HuH-7.5 (cell line): ENCODE measurements at places on chromosomes 7 and 10.

DNA sequence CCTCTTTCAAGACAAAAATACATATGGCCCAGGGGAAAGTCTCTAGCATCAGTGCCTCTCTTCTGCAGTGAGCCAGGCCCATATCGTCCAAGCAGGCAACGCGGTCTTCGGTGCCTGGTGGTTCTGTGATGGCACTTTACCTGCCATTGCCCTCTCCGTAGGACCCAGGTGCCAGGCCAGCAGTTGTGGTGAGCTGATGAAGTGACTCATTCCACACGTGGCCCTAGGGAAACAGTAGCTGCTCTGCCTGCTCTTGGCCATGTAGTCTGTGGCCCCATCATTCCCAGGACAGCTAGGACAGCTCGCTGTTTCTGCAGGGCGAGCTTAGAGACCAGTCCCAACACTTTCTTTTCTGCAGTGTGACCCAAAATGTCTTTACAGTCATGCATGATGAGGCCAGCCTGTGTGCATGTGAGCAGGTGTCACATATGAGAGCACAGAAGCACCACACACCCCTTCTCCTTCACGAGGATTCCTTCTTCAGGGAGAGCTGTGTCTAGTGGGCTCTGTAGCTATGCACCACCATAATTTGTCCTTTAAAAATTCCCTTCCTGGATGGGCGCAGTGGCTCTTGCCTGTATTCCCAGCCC is 39.0 kb downstream of the SVIL start:
- no peak for DNase-seq

DNA sequence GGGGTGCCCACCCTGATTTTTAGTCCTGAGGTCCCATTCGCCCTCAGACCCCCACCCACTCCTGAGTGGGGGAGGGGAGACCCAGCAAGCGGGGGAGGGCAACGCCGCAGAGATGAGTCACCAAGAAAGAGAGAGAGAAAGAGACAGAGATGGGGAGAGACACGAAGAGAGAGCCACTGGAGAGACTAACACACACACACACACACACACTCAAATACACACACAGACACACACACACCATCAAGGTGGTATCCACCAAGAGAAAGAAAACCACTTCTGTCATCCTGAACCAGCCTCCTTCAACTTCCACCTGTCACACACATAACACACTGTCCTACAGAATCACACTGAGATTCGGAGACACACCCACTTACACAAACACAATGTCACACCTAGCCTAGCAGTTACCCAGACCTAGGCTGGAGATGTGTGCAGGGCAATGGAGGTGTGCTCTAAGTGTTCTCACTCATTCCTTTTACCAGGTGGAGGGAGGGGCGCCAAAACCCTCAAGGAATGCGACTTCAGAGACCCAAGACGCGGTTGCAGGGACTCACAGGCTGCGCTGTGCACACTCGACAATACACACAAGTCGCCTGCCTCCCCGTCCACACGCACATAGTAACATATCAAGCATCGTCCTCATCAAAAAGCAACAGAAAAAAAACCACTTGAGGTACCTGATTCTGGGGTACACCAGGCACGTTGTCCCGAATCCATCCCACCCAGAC is 3.9 kb upstream of the VGF start:
- DNase-seq, result no peak

- DNase-seq, result no peak
Measured at GRCh38 chr7:130413201-130413600, 27.6 kb downstream of the CEP41 start.

GRCh38 chr10:48333856-48334255 is 27.4 kb downstream of the MAPK8 start:
- DNase-seq, result no peak

DNA sequence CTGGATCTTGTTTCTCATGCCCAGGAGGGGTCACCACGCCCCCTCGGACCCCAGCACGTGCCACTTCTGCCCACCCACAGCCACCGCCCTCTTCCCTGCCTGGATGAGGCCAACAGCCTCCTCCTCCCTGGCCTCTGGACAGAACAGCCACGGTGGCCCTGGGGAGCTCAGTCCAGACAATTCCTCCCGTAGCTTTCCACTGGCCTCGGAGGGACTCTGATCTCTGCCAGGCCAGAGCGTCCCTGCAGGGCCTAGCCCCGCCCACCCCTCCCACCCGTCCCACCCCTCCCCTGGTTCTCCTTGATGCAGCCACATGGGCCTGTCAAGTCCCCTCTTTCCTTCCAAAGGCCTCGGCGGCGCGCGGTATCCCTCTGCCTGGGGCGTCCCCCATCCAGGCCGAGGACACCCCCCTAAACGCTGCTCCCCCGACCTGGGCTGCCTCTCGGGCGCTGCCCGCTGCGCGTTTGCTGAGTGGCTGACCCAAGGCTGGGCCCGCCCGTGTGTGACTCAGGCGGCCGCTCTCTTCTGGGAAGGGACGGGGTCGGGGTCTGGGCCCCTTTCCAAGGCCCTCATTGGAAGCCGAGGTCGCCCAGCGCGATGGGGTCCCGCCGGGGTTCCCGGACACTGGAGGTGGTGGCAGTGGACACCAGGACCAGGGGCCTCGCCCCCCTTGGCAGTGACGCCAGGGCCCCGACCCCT is 557 bp downstream of the TMEM120A start:
- peak; percentile 92 for DNase-seq

- DNase-seq, result no peak
Measured at GRCh38 chr7:5574770-5575269, 151.2 kb upstream of the TNRC18 start.

DNA sequence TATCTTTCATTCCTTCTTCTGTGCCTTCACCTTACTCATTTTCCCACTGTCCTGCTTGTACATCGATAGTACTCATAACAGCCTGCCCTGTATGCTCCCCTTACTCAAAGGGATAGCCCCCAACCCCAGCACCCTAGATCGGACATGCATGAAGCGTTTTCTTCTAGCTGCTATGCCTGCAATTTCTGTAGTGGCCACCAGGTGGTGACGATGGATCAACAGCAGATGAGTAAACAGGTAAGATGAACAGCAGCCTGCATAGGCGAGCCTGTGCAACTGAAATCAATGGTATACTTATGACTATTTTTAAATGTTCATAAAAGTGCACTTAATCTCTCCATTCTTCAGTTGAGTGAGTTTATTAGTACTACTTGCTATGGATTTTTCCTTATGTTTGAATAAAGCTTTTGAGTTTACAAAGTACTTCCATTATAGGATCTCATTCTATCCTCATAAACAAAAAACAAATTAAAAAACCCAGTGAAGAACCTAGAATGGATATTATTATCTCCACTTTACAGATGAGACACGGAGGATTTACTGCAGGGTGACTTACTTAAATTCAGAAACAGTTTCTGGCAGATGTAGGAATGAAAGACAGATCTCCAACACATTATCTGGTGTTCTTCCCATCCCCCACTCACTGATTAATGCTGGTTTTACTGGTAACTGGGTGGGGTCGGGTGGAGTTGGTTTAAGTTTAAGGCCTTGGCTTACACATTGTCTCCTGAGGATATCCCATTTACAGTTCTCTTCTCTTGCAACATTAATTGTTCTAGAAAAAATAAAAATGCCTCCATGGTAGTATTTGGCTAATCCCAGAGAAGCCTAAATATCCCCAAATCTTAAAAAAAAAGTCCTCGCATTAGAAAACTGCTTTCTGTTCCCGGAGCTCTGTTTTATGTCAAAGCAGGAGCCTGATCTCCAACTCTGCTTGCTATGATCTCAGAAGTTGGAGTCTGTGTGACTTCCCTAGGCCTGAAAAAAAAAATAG is 222.1 kb downstream of the GLI3 start:
- no peak for DNase-seq

GRCh38 chr10:102118867-102119266 is 1.3 kb downstream of the LDB1 start:
- DNase-seq, result no peak

GRCh38 chr7:105267244-105267643 is 121.5 kb downstream of the SRPK2 start:
- DNase-seq, result no peak

DNA sequence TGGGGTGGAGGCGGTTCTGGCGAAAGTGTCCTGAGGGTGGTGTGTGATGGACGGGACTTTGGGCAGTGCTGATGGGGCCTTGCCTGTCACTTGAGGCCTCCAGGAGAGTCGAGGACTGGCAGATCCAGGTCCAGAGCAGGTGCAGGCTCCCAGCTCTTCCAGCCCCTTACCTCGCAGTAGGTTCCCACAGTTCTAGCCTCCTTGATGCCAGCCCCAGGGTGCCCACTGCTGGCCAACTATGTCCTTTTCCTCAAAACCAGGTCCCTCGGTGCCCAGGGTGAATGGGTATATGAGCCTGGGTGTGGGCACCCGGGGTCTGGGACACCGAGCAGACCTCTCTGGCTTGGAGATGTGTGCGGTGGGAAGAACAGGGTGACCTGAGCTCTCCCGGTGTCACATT is 8.3 kb downstream of the FAM20C start:
- no peak for DNase-seq

DNA sequence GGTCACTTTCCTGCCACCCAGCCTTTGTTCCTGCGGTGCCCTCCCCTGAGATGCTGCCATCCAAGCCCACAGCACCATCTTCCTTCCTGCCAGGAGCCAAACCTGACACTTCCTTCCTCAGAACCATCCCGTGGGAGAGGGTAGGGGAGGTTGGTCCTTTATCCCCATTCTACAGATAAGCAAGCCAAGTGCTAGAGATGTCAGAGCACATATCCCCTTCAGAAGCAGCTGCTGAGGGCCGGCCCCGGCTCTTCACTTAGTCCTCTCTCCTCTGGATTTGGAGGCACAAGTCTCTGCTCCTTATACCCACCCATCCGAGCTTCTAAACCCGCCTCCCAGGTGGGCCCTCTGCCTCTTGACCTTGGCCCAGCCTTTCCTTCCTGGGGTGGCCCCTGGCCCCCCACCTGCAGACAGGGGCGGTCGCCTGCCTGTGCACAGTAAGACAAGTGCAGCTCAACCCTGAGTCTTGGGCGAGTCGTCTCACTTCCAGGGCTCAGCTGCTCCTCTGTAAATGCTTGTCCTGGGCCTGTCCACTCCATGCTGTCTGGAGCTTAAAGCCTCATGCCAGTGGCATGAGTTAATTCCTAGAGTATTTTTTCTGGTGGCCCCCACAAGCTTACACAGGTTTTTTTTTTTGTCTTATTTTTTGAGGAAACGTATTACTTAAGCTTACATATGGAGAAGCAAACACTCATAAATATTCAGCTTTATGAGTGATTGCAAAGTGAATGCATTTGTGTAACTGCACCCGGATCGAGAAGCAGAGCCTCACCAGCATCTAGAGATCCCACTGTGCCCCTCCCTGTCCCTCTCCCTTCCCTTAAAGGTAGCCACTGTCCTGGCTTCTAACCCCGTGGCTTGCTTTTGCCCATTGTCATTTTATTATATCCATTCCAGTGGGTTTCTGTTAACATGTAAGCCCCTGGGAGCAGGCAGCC is 125.1 kb downstream of the CDH23 start:
- DNase-seq, result no peak

DNA sequence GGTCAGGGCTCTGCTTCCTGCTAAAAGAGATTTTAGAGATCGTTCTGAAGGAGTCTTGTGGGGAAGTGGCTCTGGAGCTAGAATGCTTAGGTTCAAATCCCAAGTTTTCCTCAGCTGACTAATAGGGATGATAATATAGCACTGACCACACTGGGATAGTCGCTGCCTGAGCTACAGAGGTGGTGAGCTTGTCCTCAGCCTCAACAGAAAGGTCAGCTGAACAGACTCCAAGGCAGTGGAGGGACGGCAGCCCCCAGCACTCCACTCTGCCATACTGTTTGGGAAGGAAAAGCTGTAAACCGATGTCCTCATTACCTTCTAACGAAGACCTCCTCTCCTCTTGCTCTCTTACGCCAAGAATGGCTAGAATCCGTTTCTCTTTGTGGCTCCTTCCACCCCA is 36.2 kb downstream of the KAT6B start:
- DNase-seq, result no peak

DNA sequence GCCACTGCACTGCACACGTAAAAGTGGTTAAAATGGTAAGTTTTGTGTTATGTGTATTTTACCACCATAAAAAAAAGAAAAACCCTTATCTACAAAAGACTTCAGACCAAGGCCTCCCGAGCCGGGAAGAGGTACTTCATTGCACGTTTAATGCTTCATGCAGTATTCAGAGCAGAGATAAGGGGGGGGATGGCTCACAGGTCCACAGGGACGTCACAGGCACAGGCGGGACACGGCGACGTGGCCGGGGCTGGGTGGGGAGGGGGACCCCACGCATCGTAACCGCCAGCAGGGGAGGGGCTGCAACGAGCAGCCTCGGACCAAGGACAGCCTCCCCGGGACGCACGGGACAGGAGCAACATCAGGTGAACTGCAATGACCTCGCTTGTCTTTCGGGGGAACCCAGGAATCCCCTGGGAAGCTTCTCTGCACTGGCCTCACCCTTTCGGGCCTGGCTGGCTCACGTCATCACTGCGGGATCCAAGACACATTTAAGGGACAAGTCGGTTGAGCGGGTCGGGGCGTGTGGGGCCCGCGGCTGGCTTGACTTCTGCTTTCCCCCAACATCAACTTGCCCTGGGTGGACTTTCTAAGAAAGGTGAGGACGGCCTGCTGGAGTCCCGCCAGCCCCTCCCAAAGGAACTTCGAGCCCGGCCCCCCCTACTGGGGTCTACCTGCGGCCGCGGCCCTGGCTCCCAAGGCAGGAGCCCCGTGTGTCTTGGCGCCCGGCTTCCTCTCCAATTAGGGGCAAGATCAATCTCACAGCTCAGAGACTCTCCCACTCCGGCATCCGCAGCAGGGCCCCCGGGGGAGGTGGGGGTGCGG is 29.6 kb upstream of the PDGFA start:
- DNase-seq, result no peak

DNA sequence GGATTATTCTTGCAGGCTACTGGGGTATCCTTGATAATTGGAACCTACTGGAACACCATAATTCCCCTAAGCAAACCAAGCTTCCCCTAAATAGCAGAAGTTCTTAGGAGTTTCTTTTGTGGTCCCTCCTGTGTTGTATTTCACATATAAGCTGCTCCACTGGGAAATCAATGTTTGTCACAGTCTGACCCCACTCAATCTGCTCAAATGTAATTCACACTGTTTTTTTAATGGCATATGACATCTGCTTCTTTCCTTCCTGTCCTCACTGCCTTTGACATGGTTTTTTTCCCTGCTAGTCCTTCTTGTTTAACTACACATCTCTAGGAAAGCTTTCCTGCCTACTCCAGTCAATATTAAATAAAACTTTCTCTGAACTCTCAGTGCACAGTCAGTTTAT is 1.8 kb upstream of the PTPRZ1 start:
- DNase-seq, result no peak

GRCh38 chr7:25118048-25118753 is 6.9 kb downstream of the CYCS start:
- DNase-seq, result no peak
